Vagina (tissue), 2 donors: ENCODE measurements at places on chromosomes 11 and 22. TPM values are rescaled to one million over a fixed set of nuclear protein-coding genes. Genes with fewer than 3 reads are reported as not detected.
A peak's percentile ranks its signal among the peaks of the same experiment; 100 is the strongest.

DNA sequence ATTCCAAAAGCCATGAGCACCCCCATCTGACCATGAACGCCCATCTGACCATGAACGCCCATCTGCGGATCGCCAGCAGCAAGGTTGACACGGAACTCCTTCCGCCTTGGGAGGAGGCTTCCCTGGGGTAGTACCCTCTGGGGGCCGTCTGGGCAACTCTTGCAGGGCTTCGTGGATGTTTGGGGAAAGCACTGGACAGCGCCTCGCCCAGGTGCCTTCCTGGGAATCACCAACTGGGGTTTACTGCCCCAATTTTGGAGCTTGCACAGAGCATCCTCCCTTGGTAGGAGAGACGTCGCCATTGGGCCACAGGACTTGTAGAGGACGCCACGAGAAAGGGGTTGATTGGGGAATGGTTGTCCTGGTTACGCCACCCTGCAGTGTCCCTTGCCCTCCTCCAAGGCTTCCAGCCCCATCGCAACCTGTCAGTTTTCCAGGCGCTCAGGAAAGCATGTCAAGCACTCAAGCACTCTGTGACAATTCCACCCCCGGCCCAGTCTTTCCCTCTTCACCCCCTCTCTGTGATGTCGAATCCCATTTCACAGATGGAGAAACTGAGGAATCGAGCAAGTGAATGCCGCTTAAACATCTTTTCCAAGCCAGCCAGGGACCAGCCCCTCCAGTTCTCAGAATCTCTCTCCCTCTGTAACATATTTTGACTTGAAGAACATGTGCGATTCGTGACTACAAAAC is 914 bp upstream of the PRDM11 start:
- peak; percentile 87 for DNase-seq
- H3K4me1 ChIP-seq, result peaks cover 31% of the 10 kb centered on the region
- no peaks in the 10 kb centered on the region for H3K27me3 ChIP-seq

The ADAMTS8 gene
- total RNA-seq, result 1.5 TPM

DNA sequence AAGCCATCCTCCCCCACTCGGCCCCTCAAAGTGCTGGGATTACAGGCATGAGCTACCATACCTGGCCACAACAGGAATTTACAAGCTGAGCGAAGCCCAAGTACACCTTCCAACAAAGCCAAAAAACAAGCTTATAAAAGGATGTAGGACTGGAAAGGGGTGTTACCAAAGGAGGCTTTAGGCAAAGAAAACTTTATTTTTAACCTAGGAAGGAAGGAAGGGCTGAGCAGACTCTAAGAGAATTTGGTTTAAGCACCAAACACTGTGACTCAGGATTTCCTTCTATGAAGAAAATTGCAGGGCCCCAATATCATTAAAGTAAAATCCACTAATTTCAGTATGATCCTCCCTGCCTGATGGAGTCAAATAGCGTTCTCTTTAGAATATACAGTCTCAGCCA is 12.1 kb downstream of the DENND5A start:
- no peak overlapping the region for H3K4me3 ChIP-seq
- H3K4me1 ChIP-seq, result peaks cover 28% of the 10 kb centered on the region
- H3K27me3 ChIP-seq, result no peaks in the 10 kb centered on the region
- peak overlapping the region; percentile 24 for H3K27ac ChIP-seq
- no peak for DNase-seq

- no peaks in the 10 kb centered on the region for H3K27me3 ChIP-seq
- peaks cover 13% of the 10 kb centered on the region for H3K4me1 ChIP-seq
- no peak for DNase-seq
Observed at GRCh38 chr11:46445920-46446771, 54.6 kb upstream of the CHRM4 start.

- H3K36me3 ChIP-seq, result no peaks in the 10 kb centered on the region
- no peak overlapping the region for H3K4me3 ChIP-seq
- no peak for DNase-seq
- no peak overlapping the region for H3K27ac ChIP-seq
- H3K27me3 ChIP-seq, result no peaks in the 10 kb centered on the region
Observed at GRCh38 chr11:19753451-19754106, 40.9 kb downstream of the NAV2 start.

The FAT3 gene
- total RNA-seq, result 9.6 TPM

DNA sequence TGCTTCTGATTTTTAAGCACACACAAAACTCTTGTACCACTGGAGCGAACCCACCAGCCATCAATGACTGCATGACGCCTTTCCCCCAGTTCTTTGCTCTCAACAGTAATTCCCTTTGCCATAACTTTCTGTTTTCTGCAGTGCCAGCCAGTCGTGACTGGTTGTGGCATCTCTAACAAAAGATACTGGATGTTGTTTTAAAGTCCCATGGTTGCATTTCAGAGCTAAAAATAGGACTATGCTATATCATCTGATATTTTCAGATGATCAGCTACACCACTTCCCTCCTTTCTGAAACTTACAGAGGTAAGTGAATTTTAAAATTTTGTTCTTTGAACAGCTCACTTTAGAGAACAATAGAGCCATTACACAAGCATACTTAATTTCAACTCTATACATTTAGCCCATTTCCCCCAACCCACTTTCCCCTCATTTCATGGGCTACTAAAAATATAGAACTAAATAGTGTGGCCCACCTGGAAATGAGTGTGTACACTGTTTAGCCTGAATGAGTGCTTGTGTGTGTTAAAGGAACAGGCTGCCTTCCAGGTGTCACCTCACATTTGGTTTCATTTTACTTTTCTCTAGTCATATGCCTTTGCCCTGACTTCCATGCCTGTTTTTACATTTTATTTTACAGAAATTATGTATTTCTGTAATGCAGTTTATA is 136.9 kb upstream of the ZC3H12C start:
- H3K36me3 ChIP-seq, result no peaks in the 10 kb centered on the region
- H3K4me3 ChIP-seq, result no peak overlapping the region
- H3K27me3 ChIP-seq, result no peaks in the 10 kb centered on the region
- H3K4me1 ChIP-seq, result no peaks in the 10 kb centered on the region

DNA sequence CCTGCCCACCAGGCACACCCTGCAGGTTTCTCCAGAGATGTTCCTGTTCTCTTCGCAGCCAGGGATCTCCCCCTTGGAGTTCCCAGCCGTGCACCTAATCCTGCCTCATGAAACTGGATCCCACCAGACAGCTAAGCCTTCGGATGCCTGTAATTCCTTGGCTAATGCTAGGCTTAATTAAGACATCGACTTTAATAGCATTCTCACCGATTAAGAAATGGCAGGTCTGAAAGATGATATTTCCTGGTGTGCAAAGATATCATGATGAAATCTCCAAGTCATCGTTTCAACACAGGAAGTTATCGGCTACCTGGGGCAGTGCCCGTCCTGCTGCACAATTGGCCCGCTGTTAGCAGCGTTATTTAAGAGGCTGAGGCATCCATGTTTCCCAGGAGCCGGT is 41.5 kb upstream of the CCND1 start:
- H3K36me3 ChIP-seq, result no peaks in the 10 kb centered on the region
- no peak overlapping the region for H3K27ac ChIP-seq
- H3K4me1 ChIP-seq, result no peaks in the 10 kb centered on the region
- DNase-seq, result no peak
- H3K27me3 ChIP-seq, result no peaks in the 10 kb centered on the region

GRCh38 chr22:45562537-45563361 is 60.1 kb downstream of the FBLN1 start:
- no peaks in the 10 kb centered on the region for H3K4me1 ChIP-seq
- no peaks in the 10 kb centered on the region for H3K27me3 ChIP-seq
- no peak for DNase-seq
- no peak overlapping the region for H3K4me3 ChIP-seq
- peaks cover 15% of the 10 kb centered on the region for H3K36me3 ChIP-seq

GRCh38 chr22:27476729-27477128 is 324.8 kb downstream of the MN1 start:
- H3K4me3 ChIP-seq, result no peak overlapping the region
- H3K27me3 ChIP-seq, result no peaks in the 10 kb centered on the region
- DNase-seq, result no peak
- H3K4me1 ChIP-seq, result peaks cover 9% of the 10 kb centered on the region
- H3K27ac ChIP-seq, result no peak overlapping the region
- H3K36me3 ChIP-seq, result no peaks in the 10 kb centered on the region

GRCh38 chr11:45089676-45090499 is 56.6 kb upstream of the PRDM11 start:
- no peak for DNase-seq
- H3K27ac ChIP-seq, result peak overlapping the region; percentile 82
- no peaks in the 10 kb centered on the region for H3K36me3 ChIP-seq
- no peak overlapping the region for H3K4me3 ChIP-seq

DNA sequence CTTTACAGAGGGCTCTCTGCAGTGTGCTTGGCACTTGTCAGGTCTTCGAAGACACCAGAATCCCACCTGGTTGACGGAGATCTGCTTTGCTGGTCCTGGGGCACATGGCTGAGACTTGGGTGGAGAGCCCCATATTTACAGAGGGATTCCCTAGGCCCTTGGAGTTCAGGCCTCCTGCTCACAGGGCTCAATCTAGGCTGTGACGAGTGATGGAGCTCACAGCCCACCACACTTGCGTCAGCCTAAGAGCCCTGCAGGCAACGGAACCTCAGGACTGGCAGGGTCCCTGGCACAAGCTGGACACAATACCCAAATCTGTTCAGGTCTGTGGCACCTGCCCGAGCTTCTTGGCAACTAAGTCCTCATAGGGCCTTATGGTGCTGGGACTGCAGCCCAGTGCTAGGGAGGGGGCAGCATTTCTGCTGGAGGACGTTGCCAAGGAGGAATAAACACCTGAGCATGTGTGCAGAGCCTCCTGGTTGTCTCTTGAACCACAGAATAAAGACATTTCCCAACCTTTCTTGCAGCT is 59.1 kb downstream of the KCNC1 start:
- H3K4me3 ChIP-seq, result no peak overlapping the region
- H3K27me3 ChIP-seq, result no peaks in the 10 kb centered on the region
- no peak for DNase-seq
- no peaks in the 10 kb centered on the region for H3K4me1 ChIP-seq
- no peak overlapping the region for H3K27ac ChIP-seq

The LIF gene
- total RNA-seq, result 0.49 TPM

DNA sequence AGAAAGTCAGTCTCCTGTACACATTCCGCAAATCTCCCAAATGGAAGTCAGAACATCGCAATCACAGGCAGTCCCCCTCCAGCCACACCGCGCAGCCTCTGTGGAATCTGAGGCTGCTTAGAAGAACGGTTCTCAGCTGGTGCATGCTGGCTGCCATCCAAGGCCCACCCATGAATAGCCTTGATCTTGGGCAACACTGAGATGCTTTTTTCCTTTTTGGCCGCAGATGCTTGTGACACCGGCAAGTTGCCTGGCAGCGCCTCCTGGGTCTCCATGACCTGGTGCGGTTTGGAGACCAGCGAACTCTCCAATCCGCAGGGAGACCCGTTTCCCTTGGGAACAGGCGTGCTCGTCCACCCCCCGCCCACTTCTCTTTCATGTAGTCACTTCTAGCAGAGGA is 26.3 kb upstream of the PHF21B start:
- no peaks in the 10 kb centered on the region for H3K36me3 ChIP-seq
- no peaks in the 10 kb centered on the region for H3K27me3 ChIP-seq
- no peak for DNase-seq
- no peak overlapping the region for H3K4me3 ChIP-seq

The MYO7A gene
- 9.1 TPM for total RNA-seq

GRCh38 chr22:38246692-38247091 is 26.1 kb downstream of the TMEM184B start:
- no peaks in the 10 kb centered on the region for H3K27me3 ChIP-seq
- no peaks in the 10 kb centered on the region for H3K36me3 ChIP-seq
- H3K27ac ChIP-seq, result peak overlapping the region; percentile 78
- H3K4me3 ChIP-seq, result no peak overlapping the region
- no peak for DNase-seq
- peaks cover 52% of the 10 kb centered on the region for H3K4me1 ChIP-seq

DNA sequence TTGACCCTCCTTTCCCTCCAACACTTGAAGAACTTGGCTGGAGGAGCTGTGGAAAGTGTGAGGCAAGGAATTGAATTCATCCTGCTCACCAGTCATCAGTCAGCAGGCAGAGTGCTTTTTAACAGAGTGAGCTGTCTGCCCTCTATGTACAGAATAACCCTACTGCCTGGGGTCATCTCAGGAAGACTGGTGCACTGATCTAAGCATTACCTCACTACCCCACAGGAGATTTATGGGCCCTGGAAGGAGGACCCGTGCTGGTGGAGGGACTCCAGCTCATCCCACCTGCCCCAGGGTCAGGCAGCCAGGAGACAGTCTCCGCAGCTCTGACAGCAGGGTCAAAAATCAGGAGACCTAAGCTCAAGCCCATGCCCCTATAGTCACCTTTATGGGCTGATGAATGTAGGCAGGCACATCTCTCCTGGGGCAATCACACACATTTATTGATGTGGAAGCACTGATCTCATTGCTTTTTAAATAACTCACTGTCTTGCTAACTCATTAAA is 270.8 kb upstream of the SESN3 start:
- H3K4me3 ChIP-seq, result no peak overlapping the region
- no peak for DNase-seq
- H3K36me3 ChIP-seq, result no peaks in the 10 kb centered on the region
- no peak overlapping the region for H3K27ac ChIP-seq

- H3K36me3 ChIP-seq, result no peaks in the 10 kb centered on the region
- no peak for DNase-seq
- H3K27ac ChIP-seq, result no peak overlapping the region
- H3K4me1 ChIP-seq, result peaks cover 53% of the 10 kb centered on the region
- no peaks in the 10 kb centered on the region for H3K27me3 ChIP-seq
- H3K4me3 ChIP-seq, result no peak overlapping the region
Observed at GRCh38 chr22:20573176-20573832, 65.9 kb downstream of the MED15 start.

The RFPL2 gene
- not detected for total RNA-seq
